ENCODE measurements at places on chromosomes 1 and 21. TPM values are rescaled to one million over a fixed set of nuclear protein-coding genes. Genes with fewer than 3 reads are reported as not detected.

The SLX9 gene
- total RNA-seq: 55.7 TPM

The UBL4B gene
- total RNA-seq: not detected

The RNU1-3 gene
- not detected for total RNA-seq

The KTI12 gene
- 23.1 TPM for total RNA-seq

The DSCAM gene
- total RNA-seq: not detected

The TSPEAR gene
- total RNA-seq: not detected

The LDLRAD1 gene
- total RNA-seq: not detected

The SPRR4 gene
- total RNA-seq: not detected

The IFI16 gene
- total RNA-seq: 4.1 TPM

The PLA2G5 gene
- total RNA-seq: not detected

The FBXO2 gene
- 8.4 TPM for total RNA-seq

The COL18A1 gene
- total RNA-seq: 165 TPM

The A3GALT2 gene
- not detected for total RNA-seq

The THEM5 gene
- total RNA-seq: not detected

The RNU1-2 gene
- total RNA-seq: not detected

The C1orf115 gene
- 5.8 TPM for total RNA-seq
